HAP-1 (cell line): ENCODE measurements at places on chromosomes 5 and 9.
A peak's percentile ranks its signal among the peaks of the same experiment; 100 is the strongest.

DNA sequence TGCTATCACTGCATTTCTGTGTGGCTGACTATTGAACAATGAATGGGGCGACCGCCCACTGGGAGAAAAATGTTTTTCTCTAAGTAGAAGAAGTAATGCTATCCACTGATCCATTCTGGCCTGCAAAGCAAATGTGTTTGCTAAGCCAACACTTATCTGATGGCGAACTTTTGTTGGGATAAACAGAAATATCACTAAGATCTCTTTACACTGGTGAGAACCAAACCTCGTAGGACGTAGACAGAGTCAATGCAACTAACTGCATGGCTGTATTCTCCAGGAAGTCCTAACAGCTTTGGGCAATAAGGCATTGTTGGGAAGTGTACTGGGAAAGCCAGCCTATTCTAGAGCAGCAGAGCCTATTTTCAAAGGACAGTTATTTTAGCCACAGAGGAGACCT, 77.7 kb downstream of the ANKH start:
- no peak for DNase-seq

DNA sequence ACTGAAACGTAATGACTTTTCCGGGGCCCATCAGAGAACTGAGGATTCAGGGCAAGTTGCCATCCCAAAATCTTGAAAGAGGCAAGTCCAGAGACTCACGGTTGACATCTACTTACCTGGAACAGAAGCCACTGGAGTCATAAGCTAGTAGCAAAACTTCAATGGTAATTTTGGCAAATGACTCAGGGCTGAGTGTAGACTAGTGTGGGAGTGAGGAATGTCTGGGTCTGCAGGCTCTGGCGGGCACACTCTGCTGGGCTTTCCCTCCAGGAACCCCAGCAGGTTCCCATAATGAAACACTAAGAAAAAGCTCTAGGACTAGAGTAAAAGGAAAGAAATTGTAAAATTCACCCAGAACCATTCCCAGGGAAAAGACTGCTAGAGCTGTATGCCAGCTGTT, 122.9 kb upstream of the NFIL3 start:
- no peak for DNase-seq

- no peak for DNase-seq
Observed at GRCh38 chr9:134993996-134994720, 76.4 kb upstream of the FCN1 start.

GRCh38 chr9:99778836-99779235, 42.8 kb upstream of the NR4A3 start:
- DNase-seq, result no peak

GRCh38 chr9:135480940-135481310, 1.3 kb downstream of the PPP1R26 start:
- no peak for DNase-seq

DNA sequence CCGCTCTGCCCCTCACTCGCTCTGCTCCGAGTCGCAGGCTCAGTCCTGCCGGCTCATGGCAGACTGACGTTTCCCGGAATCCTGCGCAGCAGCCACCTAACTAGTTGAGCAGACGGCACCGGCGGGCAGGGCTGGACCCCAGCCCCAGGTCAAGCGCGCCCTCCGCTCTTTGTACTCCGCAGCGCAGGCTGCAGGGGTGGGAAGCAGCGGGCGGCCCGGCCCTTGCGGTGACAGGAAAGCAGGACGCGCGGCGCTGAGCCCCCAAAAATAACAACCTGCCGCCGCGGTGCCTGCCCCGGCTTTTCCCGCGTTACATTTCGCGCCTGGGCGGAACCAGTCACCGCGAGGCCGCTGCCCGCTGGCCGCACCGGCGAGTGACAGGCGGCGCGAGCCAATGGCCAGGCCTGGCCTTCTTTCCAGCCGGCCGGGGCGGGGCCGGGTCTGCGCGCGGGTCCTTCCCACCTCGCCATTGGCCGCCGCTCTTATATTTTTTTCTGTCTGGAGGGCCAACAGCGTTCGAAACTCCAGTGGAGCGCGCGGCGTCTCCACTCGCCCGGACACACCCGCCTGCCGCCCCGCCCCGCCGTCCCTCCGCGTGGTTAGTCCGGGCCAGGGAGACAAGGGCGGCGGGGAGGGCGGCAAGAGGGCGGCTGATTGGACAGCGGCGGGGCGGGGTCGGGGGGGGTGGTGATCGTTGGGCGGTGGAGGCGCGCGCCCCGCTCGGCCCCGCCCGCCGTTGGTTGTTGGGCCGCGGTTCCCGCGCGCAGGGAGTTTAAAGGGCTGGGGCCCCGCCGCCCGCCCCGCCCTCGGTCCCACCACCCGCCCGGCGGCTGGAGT, at the start of gene ZNF367:
ZNF367 (minus strand) TSS at position 288 of the 837 bp plus-strand sequence. CDS start 338 bp downstream, outside the sequence.
- peak; percentile 98 for DNase-seq

DNA sequence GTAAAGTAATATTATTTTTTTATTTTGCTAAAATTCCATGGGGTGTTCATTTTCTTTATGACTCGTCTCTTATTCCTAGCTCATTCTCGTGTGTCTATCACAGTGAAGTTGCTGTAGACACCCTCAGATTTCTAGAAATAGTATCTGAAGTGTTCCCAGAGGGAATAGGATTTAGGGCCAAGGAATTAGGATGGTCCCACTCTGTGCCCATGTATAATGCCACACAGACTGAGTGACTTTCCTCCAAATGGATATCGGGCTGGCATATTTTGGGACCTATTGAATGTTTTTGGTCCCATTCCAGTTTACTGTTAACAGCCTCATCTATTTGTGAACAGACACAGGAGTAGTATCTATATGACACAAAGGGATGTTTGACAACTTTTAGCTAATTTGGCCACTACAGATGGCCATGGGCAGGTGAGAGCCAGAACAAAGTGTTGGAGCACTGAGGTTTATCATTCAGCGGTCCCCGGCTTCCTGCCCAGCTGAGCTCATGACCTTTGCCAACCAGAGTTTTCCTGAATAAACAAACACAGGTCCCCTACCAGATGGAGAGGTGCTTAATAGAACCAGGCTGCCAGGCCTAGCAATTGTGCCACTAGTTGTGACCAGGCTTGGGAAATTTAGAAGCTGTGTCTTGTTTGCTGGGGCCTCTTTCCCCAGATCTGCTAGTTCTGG, 46.9 kb downstream of the MAP1B start:
- DNase-seq, result no peak

- no peak for DNase-seq
Observed at GRCh38 chr9:1454616-1455347, 404.6 kb downstream of the DMRT2 start.

- no peak for DNase-seq
Observed at GRCh38 chr5:16929831-16930230, 6.3 kb downstream of the MYO10 start.
